NCI-H460 (cell line): ENCODE measurements at places on chromosomes 3 and 15. TPM values are rescaled to one million over a fixed set of nuclear protein-coding genes. Genes with fewer than 3 reads are reported as not detected.

ANKUB1 gene
- not detected in 2 replicates for total RNA-seq

MINAR1 gene
- 0.61 and 0.84 TPM in 2 replicates for total RNA-seq

ESYT3 gene
- 1.5 and 2.6 TPM in 2 replicates for total RNA-seq

PRSS50 gene
- not detected in 2 replicates for total RNA-seq

CFAP92 gene
- total RNA-seq: 0.42 TPM in 1 of 2 replicates, not detected in the other

FGD5 gene
- total RNA-seq: 0.17 TPM in 1 of 2 replicates, not detected in the other
